ENCODE measurements at places on chromosomes 3 and 15. TPM values are rescaled to one million over a fixed set of nuclear protein-coding genes. Genes with fewer than 3 reads are reported as not detected.

DNA sequence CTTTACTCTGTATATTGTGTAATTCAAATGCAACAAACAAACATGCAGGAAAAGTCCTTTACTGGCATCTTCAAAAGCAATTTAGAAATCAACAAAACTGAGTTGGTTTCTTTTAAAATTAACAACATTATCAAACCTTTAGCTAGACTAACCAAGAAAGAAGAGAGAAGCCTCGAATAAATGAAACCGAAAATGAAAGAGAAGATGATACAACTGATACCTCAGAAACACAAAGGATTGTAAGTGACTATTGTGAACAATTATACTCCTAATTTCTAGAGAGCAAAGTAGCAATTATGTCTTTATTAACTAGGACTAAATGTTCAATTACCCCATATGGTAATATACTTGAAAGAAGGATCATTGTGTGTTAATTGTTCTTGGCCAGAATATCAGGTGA, 49.2 kb upstream of the P3H2 start:
- DNase-seq, result peak; percentile 17

GRCh38 chr15:44812029-44812517, 75.7 kb downstream of the TRIM69 start:
- no peak for DNase-seq

GRCh38 chr3:48422272-48422671, 7.6 kb downstream of the PLXNB1 start:
- DNase-seq, result no peak

DNA sequence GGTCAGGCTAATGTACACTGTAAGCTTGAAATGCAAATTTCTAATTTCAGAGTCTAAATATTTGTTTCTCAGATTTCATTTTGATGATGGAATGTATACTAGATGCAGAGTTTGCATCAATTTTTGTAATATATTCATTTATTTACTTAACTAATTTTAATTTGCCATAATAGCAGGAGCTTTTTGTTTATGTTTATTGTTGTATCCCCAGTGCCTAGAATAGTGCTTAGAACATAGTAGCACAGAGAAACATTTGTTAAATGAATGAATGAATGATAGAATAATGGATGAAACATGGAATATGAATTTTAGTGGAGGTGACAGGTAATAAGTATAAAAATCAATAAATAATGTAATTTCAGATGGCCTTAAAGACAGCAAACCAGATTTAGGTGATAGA, 5.2 kb upstream of the GALK2 start:
- no peak for DNase-seq

RBSN gene
- total RNA-seq, result 31.1 TPM

- DNase-seq, result no peak
These were observed 7.0 kb downstream of the RASL12 start for GRCh38 chr15:65060641-65061397.

GRCh38 chr3:69353503-69353902, 32.4 kb downstream of the FRMD4B start:
- DNase-seq, result no peak

DNA sequence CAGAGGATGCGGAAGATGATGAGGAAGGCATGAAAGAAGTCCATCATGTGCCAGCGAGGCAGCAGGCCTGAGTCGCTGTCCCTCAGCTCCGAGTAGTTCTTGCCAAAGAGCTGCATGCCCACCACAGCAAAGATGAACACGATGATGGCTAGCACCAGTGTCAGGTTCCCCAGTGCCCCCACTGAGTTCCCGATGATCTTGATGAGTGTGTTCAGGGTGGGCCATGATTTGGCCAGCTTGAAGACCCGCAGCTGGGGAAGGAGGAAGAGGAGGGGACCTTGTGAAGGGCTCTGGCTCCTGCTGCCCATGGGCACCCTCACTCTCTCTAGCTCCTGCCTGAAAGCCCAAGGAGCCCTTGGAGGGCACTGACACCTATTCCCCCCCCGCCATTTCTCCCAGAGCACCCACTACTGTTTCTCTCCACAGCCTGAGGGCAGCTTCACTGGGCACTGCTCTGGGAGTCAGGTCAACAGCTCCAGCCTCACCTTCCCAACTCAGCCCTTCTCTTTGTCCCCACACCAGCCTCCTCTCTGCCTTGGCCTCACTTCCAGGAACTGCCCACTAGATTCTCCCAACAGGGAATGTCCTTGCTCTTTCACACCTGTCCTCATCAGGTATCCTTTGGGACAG, 63.6 kb downstream of the SCN5A start:
- DNase-seq, result no peak

DNA sequence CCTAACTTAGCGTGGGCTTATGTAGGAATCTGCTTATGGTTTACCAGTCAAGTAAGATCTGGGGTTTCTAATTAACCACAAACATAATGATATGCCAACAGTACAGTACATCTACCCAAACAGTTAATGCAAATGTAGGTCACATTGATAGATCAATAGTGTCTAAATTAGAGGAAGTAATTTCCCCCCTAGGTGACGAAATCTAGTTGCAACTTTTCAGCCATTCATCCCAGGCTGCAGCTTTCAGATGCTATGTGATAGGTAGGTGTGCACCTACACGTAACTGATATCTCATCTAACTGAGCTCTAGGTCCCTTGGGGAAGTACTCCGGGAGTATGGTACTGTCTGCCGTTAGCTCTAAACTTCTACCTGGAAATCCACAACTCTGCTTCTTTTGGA, 57.2 kb downstream of the CRTC3 start:
- no peak for DNase-seq

DNA sequence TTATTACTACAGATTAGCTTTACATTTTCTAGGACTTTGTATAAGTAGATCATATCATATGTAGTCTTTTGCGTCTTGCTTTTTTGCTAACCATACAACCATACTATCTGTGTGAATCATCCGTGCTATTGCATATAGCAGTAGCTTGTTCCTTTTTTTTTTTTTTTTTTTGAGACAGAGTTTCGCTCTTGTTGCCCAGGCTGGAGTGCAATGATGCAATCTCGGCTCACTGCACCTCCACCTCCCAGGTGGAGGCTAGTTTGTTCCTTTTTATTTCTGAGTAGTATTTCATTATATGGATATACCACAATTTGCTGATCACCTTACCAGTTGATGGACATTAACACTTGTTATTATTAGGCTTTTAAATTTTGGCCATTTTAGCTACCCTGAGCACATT, 54.5 kb upstream of the TBL1XR1 start:
- no peak for DNase-seq

GRCh38 chr3:56238299-56238698, 230.0 kb downstream of the ERC2 start:
- no peak for DNase-seq

DNA sequence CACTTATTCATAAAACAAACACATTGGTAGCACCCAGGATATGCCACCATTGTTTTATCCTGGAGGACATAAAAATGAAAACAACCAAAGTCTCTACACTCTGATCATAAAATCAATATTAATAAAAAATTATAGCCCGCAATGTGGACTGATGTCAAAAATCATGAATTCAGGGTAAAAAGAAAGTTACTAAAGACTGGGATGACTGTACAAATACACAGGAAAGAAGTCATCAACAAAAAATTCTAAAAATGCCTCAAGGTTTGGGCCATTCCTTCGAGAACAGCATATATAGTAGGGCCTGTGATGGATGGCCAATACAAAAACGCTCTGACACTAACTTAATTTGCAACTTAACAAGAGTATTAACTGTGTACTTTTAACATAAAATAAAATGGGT, 76.8 kb downstream of the THBS1 start:
- peak; percentile 11 for DNase-seq

- DNase-seq, result no peak
These were observed 563.5 kb upstream of the TBL1XR1 start for GRCh38 chr3:177760803-177761202.

GRCh38 chr3:172132159-172132586, 92.8 kb downstream of the FNDC3B start:
- DNase-seq, result no peak

GPR27 gene
- not detected for total RNA-seq

DNA sequence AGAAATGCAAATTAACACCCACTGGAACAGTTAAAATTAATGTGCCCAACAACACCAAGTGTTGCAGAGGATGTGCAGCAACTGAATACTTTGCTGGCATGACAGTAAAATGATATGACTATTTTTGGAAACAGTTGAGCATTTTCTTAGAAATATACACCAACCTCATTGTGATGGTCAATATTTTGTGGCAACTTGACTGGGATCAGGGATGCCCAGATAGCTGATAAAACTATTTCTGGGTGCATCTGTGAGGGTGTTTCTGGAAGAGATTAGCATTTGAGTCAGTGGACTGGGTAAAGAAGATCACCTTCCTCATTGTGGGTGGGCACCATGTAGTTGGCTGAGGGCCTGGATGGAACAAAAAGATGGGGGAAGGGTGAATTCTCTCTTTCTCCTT, 57.9 kb downstream of the RPLP1 start:
- no peak for DNase-seq

MYRIP gene
- total RNA-seq, result 0.10 TPM

DNA sequence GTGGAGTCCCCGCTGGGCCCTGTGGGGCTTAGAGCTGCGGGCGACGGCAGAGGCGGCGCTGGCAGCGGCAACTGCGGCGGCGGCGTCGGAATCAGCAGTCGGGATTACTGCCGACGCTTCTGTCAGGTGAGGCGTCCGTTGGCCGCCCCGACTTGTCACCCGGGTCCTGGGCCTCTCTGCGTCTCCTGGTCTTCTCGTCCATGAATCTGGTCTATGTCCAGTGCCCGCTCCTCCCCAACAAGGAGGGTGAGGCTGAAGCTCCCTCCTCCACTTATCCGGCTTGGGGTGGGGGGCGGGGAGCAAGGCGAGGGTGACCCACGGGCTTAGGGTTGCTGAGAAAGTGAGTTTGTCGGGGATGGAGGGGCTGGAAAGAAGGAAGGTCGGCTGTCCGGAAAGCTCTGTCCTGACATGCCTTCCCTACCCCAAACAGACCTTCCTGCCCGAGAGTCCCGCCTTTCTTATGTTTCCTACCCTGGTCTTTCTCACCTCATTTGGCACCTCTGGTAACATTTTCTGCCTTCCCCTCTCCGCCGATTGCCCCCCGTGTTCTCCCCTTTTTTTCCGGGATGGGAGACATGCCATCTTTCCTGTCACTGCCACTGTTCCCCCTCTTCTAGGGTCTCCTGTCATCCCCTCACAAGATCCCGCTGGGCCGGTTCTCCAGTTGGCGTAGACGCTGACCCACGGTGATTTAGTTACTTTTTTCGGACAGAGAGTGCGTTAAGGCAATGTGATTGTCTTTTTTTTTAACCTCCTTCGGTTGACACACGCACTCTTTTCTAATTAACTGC, 520 bp downstream of the ZNF654 start:
- peak; percentile 9 for DNase-seq

DNA sequence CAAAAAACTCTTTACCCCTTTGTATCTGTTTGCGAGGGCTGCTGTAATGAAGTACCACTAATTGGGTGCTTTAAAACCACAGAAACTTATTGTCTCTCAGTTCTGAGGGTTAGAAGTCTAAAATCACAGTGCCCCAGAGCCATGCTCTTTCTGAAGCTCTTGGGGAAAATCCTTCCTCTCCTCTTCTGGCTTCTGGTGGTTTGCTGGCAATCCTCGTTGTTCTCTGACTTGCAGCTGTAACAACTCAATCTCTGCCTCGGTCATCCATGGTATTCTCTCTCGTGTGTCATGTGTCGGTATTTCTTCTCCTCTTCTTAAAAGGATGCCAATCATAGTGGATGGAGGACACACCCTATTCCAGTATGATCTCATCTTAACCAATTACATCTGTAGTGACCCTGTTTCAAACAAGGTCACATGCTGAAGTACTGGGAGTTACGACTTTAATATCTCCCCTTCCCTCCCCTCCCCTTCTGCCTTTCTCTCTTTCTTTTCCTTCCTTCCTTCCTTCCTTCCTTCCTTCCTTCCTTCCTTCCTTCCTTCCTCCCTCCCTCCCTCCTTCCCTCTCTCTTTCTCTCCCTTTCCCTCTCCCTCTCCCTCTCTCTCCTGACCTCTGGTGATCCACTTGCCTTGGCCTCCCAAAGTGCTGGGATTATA, 6.5 kb upstream of the ARL8B start:
- DNase-seq, result peak; percentile 43

- DNase-seq, result no peak
These were observed 263.7 kb upstream of the LMCD1 start for GRCh38 chr3:8237893-8238292.

- DNase-seq, result peak; percentile 83
These were observed 73.8 kb upstream of the HRH1 start for GRCh38 chr3:11080492-11080891.

DNA sequence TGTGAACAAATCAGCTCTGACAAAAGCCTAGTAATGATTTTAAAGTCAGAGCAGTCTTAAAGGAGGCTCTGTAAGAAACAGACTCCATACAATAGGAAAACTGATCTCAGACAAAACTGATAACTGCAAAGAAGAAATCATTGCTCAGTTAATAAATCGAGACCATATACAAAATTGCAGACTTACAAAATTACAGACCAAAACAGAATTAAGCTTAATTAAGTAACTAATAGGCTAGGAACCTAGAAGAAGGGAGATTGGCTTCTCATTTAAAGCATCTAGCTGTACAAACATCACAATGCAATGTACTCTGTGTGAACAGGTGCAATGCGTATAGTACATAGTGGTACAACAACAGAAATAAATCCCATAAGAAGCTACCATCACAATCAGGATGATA, 46.3 kb downstream of the ZBTB20 start:
- DNase-seq, result no peak

DNA sequence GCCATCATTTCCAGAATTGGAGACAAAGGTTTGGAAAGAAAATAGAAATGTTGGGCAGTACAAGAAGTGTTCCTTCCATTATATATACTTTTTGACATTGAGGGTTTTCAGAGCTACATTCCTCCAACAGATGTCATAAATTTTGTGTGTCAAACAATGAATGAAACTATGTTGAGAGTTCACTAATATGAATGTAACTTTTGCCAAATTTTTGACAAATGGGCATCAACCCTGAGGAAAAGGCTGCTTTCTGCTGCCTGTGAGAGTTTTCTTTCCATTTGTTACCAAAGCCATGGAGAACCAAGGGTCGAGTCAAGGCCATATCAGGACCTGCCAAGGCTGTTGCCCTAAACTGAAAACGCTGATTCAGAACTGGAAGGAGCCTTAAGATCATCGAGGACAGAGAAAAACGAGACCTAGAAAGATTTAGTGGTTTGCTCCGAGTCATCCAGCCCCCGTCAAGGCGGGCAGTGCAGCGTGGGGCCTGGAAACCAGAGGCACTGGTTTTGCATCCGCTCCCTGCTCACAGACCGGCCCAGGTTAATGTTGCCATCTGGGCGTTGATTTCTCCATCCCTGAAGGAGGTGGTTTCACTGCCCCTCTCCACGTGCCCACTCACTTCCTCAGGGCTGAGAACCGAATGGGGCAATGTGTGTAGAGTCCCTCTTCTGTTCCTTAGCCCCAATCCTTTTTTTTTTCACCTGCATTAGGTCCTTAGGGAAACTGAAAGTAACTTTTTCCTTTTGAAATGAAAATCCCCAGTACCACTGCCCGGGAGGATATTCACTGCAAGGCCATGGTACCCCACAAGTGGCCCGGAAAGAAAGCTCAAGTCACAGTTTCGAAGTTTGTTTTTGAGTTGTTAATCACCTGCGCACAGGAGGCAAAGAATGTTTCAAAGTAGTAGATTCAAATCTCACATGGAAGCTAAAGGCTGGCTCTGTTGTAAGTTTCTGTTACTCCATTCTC, 32.8 kb downstream of the TPM1 start:
- DNase-seq, result no peak

- DNase-seq, result no peak
These were observed 36.0 kb downstream of the FOXP1 start for GRCh38 chr3:71547249-71548198.

ACP3 gene
- 0.57 TPM for total RNA-seq

GRCh38 chr3:146280864-146281263, 30.0 kb upstream of the PLSCR4 start:
- no peak for DNase-seq

- peak; percentile 86 for DNase-seq
These were observed 357.7 kb downstream of the CLSTN2 start for GRCh38 chr3:140292684-140293083.

SLC22A14 gene
- total RNA-seq, result 0.78 TPM

POMGNT2 gene
- 32.0 TPM for total RNA-seq

Measured in myocyte (in vitro differentiated cells).